Right lung (tissue), 10 donors: ENCODE measurements at places on chromosomes 4 and X. TPM values are rescaled to one million over a fixed set of nuclear protein-coding genes. Genes with fewer than 3 reads are reported as not detected.

CXXC4 gene
- polyA plus RNA-seq = 10.1 TPM

SMIM10L2A gene
- polyA plus RNA-seq = 6.2 TPM

ACSL4 gene
- polyA plus RNA-seq = 14.1 TPM

SLC35A2 gene
- 30.4 TPM for polyA plus RNA-seq

MAP7D2 gene
- 0.33 TPM for polyA plus RNA-seq

DNA sequence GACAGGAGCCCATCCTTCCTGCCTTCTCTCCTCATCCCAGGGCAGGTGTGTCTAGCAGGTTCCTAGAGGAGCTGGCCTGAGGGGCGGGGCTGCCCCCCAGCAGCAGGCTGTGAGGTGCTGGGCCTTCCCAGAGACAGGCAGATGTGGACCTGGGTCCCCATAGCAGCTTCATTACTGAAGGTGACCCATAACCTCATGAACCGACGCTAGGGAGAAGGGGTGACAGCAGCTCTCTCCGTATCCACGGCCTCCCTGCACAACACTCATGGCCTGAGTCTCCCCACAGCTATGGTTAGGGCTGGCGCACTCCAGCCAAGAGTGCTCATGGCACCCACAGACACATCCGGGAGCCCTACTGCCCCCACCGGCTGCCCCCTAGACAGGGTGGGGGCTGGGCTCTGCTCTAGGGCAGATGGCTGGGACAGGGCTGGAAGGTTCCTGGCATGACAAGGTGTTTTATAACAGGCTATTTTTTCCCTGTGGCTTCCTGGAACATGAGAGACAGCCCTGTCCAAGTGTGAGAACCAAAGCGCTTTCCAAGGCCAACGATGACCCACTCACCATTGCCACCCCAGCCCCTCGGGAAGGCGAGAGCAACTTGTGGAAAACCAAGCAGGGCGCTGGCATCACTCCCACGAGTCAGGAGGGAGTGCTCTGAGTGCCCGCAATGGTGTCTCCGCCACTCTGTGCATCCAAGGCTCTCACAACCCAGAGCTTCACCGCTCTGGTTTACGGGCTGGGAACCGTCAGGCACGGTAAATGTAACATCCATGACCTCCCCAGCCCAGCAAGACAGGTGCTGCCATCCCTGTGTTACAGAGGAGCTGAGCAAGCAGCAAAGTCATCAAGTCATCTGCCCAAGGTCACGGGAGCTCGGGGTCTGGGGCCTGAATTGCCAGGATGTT lies 59.8 kb downstream of the ACOX3 start:
- DNase-seq = no peak

GRCh38 chr4:151169900-151170299 lies 70.5 kb downstream of the RPS3A start:
- no peak for DNase-seq

- DNase-seq = no peak
These were observed 72.8 kb upstream of the ATP8A1 start for GRCh38 chr4:42729505-42730237.

DNA sequence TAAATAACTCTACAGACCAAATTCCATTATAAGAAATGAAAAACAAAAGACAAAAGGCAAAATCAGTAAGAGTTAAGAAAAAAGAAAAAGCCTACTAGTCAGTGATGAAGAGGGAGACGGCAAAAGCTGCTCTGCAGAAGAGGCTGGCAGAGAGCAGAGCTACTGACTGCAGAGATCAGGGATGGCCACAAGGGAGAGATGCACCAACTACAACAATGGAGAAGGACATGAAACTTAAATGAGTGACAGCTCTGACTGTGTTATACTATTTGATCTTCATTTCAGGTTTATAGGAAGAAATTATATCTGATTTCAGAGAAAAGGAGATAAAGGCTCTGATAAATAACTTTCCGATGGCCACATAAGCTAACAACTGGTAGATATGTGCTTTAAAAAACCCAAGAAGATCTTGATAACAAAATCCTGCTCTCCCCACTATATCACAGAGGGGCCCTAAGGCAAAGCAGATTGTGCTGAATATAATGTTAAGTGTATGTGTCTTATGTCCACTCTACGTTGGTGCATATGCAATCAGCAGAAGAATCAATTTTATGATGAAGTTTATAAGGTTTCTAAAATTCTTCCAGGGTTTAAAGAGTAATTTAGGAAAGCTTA lies 58.4 kb upstream of the COX18 start:
- DNase-seq = no peak

GRCh38 chr4:109233570-109233969 lies 68.9 kb downstream of the COL25A1 start:
- DNase-seq = no peak

DNA sequence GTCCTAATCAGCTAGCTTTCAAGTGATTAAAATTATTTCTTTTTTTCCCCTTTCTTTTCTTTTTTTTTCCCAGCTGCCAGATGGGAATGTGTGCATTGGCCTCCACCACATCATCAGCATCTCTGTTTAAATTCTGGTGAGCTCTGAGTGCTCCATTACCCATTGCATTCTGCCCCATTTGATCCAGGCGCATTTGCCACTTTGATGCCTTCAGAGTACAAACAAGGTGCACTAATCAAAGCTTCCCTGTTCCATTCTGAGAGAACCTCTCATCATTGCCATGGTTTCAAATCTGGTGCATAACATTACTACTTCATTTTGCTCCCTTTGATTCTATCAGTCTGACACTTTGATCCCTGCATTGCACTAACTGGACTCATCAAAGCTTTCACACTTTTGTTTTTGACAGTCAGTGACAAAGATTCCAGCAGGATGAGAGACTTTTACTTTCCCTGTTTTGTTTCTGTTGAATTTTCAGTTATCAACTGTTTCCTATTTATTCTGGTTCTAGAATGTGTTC lies 238.8 kb upstream of the PCDH10 start:
- DNase-seq = no peak

DNA sequence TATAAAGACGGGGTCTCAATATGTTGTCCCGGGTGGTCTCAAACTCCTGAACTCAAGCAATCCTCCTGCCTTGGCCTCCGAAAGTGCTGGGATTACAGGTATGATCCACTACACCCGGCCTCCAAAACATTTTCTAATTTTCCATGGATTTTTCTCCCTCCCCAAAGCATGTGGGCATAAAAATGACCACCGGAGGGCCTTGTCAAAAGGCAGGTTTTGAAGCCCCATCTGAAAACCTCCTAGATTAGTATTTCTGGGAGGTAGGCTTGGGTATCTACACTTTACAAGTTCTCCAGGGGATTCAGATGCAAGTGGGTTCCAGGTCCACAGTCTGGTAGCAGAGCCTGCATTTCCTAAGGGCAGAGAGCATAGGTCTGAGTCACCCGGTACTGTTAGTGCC lies 1.4 kb upstream of the GPR173 start:
- no peak for DNase-seq

GRCh38 chr4:41927796-41928499 lies 7.3 kb upstream of the TMEM33 start:
- DNase-seq = no peak

DNA sequence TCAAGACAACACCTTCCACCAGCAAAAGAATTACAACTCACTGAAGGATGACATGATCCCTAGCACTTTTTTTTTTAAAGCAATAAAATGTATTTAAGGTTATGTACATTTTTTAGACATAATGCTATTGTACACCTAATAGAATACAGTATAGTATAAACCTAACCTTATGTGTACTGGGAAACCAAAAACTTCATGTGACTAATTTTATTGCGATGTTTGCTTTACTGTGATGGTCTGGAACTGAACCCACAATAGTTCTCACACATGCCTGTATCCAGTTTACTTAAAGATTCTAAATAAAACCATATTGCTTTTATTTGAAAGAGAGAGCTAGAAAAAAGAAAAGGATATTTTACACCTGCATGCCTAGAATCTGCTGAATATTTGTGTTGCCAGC lies 4.4 kb upstream of the STS start:
- no peak for DNase-seq

DNA sequence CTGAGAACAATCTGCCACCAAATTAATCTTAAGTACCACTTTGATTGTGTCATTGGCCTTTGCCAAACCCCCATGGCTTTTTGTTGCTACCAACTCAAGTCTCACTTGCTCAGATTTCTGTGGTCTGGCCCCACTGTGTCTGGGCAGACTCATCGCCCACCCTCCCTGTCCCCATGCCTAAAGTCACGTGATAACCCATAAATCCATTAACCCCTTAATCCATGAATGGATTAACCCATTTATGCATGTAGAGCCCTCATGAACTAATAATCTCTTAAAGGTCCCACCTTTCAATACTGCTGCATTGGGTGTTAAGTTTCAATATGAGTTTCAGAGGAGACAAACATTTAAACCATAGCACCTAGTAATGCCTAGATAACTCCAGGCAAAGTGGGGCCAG lies 78.5 kb upstream of the BLTP1 start:
- no peak for DNase-seq

DNA sequence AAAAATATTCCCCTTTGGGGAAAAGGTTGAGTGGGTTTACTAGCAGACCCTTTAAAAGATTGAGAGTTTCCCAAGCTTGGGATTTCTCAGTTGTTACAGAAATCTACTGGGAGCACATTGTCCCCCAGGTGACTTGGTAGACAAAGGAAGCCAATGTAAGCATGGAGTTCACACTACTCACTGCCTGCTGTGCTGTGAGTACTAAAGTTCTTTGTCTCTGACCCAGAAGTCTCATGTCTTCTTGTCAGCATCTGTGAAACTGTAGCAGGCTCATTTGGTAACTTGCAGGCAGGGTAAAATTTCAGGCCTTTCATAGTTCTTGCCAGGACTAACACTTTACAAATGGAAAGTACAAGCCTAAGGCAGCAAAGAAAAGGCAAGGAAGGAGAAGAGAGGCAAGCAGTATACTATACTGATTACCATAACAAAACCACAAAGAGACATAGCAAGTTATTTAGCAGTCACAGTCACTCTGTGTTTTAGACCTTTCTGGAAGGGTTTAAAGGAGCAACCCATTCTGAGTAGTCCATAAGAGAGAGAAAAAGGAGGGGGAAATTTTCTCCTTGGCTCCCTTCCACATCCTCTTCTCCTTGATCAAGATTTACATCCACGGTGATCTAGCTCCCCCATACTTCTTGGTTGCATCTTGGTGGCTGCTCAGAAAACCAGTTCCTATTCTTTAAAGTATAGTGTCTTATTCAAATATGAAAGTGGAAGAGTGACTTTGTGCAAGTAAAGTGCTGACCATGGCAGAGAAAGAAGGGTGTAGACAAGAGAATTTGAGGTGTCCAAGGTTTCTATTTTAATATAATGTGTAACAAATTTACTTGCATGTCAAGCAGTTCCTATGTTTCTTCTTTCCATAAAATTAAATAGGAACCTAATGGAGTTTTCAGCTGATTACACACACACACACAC lies 160.0 kb upstream of the PDE5A start:
- no peak for DNase-seq

- peak; percentile 83 for DNase-seq
These were observed 2.4 kb downstream of the SPRY1 start for GRCh38 chr4:123398853-123399626.
